ENCODE measurements at places on chromosomes 1 and 21.
A peak's percentile ranks its signal among the peaks of the same experiment; 100 is the strongest.

DNA sequence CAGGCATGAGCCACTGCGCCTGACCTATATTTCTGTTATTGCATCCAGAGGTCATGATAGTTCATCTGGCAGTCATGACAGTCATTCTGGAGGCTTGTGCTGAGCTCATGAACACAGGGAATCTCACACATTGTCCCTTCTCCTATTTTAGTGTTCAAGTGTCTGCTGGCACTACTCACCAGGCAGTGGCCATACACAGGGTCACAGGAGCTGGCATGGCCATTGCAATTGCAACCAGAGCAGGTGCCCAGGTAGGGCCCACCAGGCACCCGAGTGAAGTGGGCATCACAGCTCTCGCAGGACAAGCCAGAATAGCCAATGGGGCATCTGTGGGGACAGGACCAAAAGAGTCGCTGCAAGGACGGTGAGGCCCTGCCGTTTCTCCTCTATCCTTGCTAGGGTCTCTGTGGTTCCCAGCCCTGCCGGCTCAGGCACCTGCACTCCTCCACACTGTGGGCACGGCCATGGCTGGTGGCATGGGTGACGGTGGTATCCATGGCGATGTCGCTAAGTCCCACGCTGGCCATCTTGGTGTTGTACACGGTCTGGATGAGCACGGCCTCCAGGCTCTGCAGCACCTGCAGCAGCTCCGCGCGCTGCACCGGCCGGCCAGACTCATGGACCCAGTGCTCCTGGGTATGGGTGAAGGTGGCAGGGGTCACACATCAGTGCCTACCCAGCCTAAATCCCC, 57.0 kb downstream of the HSPG2 start:
- DNase-seq, result no peak

DNA sequence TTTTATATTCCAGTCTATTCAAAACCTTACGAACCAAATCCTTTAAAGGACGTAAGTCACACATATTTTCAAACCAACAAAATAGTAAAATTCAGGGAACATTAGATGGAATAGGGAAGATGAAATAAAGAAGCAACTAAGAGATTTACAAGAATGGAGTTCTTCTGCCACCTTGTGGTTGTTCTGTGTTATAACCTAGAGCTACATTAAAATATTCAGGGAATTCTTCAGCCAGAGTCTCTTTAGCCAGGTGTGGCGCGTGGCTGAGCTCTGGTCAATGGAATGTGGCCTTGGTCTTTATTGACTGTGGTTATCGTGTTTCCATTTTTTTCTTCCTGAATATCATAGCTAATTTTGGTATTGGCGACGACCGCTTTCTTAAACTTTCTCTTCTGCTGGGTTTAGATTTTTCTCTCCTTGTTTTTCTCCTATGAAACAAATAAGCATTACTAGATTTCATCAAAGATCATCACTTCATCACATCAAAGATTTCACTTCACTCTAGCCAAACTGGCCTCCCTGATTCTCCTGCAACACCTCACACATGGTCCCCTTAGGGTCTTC, 221.3 kb downstream of the MRPL39 start:
- peak; percentile 68 for DNase-seq

GRCh38 chr1:165218731-165219130, 137.8 kb downstream of the LMX1A start:
- DNase-seq, result no peak

DNA sequence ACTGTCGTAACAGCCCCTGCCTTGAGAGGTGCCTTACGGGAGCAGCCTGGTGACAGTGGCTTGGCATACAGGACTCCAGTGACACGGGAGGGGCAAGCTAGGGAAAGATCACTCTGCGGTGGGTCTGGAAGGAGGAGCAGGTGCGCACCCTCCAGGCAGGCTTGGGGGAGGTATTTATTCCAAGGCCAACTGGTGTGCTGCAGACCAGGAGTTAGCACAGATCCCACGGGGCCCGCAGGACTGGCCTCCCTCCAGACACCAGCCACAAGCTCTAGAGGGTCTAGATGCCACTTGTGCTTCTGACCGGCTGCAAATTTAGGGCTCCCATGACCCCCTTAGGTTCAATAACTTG, 22.1 kb downstream of the PSEN2 start:
- DNase-seq, result no peak

GRCh38 chr1:165703648-165704047, 5.3 kb upstream of the ALDH9A1 start:
- no peak for DNase-seq

DNA sequence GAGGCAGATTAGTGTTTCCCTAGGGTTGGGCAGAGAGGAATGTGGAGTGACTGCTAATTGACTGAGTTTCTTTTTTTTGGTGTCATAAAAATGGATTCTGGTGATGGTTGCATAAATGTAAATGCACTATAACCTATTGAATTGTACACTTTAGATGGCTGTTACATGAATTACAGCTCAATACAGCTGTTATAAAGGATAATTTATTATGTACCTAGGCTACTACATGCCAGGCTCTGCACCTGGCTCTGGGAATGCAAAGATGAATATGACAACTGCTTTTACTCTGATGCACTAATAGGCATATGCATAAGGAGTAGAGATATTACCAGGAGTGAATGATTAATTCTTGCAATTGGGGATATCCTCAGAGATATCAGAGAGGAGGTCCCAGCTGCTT, 345.3 kb downstream of the PTBP2 start:
- DNase-seq, result no peak

GRCh38 chr21:33640697-33641351, 717 bp downstream of the CRYZL1 start:
- DNase-seq, result peak; percentile 38

GRCh38 chr1:35790670-35791069, 17.1 kb upstream of the AGO4 start:
- no peak for DNase-seq

GRCh38 chr1:86227026-86227425, 70.5 kb upstream of the COL24A1 start:
- no peak for DNase-seq

DNA sequence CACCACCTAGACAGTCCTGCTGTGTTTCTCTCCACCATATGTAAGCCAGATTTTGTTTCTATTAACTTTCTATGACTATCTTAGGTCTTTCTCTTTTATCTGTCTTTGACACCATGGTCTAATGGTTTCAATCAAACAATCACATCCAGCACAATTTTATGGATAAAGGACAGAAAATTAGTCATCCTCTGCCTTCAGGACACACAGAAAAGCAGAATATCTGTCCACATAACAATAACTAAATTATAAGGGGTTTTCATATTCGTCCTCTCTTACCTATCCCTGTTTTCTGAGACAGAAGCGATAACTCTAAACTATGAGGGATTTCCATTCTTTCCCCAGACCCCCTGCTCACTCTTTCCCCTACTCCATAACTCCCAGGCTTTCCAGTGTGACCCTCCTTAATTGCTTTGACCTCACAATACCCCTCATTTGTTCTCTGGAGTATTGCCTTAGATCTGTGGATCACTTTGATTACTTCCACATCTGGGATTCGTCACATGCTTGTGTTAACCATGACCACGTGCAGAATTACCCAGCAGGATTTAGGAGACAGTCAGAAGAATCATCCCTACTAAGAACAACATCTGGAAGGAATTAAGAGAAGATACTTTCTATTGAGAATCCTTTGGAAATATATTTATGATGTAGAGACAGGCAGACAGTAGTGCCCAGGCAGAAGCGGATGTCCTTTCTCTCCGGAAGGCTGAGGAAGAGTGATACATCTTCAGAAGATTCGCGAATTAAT, 108.2 kb upstream of the GREM2 start:
- no peak for DNase-seq

- no peak for DNase-seq
These were observed 152.0 kb downstream of the MATN1 start for GRCh38 chr1:30571380-30571779.

DNA sequence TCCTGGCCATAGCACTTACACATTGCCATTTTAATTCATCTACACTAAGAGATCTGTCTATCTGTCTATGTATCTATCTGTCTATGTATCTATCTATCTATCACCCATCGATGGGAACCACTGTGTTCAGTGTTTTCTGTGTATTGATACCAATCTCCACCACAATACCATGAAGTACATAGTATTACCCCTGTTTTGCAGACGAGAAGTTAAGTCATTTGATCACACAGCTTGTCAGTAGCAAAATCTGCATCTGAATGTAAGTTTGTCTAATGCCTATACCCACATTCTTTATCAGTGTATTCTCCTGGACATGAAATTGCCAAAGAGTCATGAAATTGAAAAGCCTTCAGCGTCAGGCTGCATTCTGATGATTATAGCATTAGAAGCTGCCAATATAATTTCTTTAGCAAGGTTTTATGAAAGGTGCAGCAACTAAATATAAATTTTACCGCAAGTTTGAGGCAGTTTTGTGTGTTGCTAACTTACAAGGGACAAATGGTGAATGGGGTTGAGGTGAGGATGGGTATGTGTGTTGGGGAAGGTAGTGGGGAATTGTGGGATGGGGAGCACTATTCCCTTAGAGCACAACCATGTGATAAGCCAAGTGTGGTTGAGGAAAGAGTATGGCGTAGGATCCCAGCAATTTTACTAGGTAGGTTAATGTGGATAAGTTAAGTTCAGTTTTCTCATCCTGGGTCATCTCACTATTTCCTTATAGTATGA, 24.2 kb downstream of the SLAMF1 start:
- DNase-seq, result no peak

- no peak for DNase-seq
These were observed 12.1 kb downstream of the EPHA10 start for GRCh38 chr1:37752583-37753471.

DNA sequence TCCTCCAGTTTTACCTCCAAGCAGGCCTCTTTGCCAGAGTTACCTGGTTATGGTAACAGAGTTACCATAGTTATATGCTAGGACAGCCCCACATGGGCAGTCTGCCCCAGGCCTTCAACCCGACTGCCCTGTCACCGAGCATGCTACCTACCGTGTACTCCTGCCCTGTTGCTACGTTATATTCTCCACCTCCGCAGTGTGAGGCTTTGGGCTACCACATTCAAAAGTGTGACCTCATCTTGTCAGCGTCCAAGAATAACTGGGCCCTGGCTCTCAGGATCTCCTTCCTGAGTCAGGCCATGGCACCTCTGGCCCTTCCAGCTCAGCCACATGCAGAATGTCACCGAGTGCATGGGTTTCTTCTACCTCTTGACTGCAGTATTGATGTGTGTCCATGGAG, 8.9 kb downstream of the MAPKAPK2 start:
- no peak for DNase-seq

DNA sequence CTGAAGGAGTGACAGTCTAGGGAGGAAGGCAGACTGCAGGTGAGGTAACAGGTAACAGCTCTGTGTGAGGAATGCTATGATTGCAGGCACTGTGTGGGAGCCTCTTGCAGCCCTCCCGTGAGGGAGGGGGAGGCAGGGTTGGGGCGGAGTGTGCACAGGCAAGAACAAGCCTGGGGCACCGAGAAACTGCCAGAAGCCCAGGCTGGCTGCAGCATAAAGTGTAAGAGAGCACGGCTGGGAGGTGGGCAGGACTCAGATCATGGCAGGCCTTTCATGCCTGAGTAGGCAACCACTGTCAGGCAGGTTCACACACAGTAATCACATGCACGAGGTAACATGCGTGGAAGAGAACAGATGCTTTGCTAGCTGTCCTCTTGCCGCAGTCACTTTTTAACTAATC, 11.3 kb upstream of the RHEX start:
- DNase-seq, result no peak

DNA sequence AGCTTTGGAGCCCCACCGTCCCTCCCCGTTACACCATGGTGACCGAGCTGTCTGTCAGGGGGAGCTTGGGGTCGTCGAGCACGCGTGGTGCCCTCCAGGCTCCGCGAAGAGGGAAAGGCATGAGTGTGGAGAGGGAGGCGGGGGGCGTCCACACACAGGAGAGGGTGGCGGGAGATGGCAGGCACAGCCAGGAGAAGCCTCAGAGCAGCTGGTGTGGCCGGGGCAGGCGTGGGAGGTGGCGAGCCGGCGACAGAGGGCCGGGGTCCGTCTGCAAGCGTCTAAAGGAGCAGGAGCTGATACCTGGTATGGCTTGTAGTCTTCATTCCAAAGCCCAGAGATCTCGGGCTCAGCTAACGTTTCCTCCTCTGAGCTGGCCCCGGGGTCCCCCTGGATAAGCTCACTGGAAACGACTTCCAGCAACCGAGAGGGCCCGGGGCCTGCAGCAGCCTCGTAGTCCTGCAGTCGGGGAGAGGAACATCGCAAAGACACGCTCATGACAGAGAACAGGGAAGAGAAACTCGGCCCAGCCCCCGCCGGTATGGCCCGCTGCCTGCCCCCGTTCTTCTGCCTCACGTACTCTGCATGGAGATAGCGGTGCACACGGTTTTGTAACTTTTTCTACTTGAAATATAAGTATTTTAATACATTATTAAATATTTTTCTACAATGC, 37.4 kb downstream of the CFAP74 start:
- no peak for DNase-seq

Data from Kasumi-1 (cell line).